ENCODE measurements at places on chromosomes 2 and 18. TPM values are rescaled to one million over a fixed set of nuclear protein-coding genes. Genes with fewer than 3 reads are reported as not detected.

Gene HOXD12
- not detected for polyA plus RNA-seq

Gene DSG2
- 9.3 TPM for polyA plus RNA-seq

Gene WDR75
- polyA plus RNA-seq: 14.0 TPM

- peak; percentile 43 for DNase-seq
Observed at GRCh38 chr2:151999053-151999452, 99.8 kb downstream of the CACNB4 start.

GRCh38 chr2:212953170-212953920 lies 198.1 kb downstream of the IKZF2 start:
- no peak for DNase-seq

- DNase-seq: no peak
Observed at GRCh38 chr18:45519411-45520280, 95.6 kb upstream of the SLC14A2 start.

Data from stomach (tissue), 19 donors.